ENCODE measurements at places on chromosomes 5 and 9.

- DNase-seq: peak; percentile 61
Measured at GRCh38 chr5:106675687-106676086, 995.0 kb downstream of the EFNA5 start.

DNA sequence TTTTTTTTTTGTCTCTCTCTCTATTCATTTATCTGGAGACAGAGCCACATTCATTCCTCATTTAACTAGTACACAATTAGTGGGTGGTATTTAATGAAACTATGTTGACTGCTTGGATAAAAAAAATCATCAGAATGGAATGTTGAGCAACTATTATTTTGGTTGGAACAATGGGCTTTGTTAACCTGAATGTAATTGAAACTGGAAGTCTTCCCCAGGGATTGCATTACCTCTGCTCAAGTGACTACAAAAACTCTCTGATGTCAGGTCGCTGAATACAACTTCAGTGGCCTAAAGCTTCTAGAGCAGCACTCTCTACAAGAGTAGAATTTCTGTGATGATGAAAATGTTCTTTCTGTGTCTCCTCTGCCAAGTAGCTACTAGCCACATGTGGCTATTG is 295.8 kb downstream of the DEPDC1B start:
- no peak for DNase-seq

DNA sequence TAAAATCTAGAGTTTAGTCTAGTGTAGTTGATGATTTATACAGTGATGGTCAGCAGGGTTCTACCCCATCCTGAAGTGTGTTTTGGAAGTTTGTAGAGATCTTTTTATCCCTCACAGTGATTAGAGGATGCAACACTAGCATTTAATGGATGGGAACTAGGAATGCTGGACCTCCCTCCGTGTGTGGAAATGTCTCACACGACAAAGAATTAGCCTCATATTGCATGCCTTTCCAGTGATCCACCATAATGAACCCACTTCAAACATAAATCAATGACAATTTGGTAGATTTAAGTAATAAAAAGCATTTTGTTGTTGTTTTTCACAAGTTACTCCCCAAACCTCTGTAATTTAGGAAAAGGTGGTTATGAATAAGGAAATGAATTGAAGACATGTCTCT is 82.5 kb upstream of the LMNB1 start:
- DNase-seq: no peak

- no peak for DNase-seq
Measured at GRCh38 chr5:963310-963672, 45.3 kb upstream of the NKD2 start.

DNA sequence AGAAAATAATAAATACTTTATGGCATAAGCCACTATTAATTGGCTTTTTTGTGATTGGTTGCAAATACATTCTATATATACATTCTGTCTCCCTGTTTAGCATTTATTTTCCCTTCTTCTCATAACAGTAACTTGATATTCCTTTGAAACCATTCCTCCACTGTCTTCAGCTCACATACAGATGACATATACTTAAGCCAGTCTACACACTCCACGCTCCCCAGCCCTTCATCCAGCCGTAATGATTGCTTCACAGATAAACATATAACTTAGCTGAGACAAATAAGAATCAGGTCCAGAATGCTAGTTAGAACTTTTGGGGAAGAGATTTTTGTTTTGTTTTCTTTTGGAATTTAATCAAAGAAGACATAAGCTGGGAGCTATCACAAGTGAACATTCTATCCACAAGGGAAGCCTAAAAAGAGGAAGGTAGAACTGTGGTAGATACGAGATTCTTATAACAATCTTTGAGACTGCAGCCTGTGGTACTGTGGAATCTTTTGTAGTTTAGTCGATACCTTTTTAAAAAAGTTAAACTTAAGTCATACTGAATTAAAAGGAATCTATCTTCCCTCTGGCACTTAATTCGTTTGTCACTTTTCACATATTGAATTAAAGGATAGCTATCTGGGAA is 365.1 kb upstream of the PRR16 start:
- DNase-seq: peak; percentile 14

GRCh38 chr5:142931896-142932686 is 161.9 kb downstream of the ARHGAP26 start:
- DNase-seq: no peak

DNA sequence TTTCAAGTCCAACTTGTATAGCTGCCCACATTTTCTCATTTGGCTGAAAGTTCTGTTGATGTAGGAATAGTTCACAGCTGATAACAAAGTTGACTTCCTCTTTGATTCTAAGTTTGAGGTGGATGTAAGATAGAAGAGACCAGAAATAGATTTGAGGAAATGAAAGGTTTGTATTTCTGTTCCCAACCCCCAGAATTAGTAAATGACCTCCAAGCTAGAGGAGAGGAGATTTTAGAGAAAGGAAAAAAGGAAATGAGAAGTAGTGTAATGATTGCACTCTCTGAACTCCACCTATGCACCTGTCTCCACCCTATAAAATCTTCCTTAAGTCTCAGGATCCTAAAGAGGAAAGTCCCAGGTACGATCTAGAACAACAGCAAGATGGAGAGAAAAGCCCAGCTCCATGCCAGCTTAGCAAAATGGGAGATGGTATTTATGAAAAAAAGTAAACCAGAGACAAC is 130.4 kb upstream of the POC5 start:
- DNase-seq: no peak

DNA sequence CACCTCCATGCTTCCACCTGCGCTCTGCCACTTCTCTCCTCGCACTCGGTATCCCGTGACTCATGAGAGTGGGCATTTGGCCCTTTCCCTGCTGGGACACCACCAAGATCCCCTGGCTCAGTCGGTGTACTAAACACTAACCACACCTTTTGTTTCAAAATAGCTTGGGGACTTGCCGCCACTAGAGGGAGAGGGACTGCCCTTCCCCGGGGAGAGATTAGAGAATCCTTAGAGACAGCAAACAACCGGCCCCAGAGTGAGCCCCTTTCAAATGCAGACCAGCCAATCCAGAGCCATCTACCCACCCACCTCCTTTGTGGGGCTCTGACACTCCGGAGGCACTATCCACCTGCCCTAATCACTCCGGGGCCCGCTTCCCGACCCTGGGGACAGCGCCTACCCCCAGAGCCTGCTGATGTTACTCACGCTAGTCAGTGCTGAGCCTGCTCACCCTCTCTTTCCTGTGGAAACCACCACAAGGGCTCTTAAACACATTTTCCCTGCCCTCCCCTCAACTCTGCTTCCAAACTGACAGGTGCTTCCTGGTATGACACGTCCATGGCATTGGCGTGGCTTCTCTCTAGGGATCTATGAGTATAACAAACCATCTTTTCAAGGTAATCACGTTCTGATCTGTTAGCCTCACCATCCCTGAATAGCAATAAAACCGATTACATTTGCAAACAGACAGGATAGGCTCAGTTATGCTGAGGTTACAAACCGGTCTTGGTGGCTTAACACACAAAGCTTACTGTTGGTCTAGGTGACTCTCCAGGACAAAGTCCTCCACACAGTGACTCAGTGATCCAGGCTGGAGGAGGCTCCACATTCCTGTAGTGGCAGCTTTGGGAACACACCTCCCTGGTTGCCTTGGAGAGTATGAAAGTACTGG is 180.1 kb upstream of the MVB12B start:
- DNase-seq: no peak

- DNase-seq: no peak
Measured at GRCh38 chr9:87663556-87663955, 62.4 kb upstream of the CTSL start.

DNA sequence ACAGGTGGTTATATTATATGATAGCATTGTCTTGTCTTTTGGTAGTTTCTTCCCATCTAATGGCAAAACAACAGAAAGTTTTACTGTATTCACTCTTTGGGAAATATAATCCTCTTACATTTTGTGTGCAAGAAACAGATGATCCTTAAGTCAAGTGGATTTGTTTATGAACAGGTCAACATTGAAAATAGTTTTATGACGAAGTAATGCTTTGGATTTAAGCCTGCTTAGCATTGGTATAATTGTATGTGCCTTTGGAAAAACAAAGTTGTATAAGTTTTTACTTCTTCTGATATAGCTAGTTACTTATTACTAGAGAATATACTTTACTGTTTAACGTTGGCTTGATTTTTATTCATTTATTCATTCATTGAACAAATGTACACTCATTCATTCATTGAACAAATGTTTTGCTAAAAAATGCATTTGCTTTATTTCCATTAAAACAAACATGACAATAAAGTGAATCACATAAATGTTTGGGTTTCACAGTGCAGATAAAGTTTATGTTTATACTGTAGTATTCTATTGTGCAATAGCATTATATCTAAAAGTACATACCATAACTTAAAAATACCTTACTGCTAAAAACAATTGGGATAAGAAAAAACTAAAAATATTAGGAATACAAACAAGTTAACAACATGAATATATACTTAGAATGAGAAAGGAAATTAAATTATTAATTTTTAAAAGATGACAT is 12.3 kb downstream of the SGCD start:
- no peak for DNase-seq

- DNase-seq: peak; percentile 40
Measured at GRCh38 chr9:6214903-6215302, 704 bp upstream of the IL33 start.

- no peak for DNase-seq
Measured at GRCh38 chr5:78573318-78573717, 75.3 kb downstream of the LHFPL2 start.

DNA sequence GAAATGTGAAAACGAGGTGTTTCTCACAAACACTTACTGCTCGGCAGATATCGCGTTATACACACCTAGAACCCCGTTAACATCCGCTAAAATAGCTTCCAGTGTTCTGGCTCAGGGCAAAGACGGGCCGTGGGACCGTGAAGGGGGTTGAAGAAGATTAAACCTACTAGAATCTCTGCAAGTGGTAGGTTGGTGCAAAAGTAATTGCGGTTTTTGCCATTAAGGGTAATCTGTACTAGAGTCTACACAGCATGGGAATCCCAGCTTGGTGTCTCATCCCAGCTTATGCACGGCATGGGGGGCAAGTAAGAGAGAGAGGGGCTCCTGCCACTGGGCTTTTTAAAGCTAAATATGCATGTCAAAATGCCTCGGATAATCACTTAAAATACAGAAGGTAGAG is 43.9 kb downstream of the HRH2 start:
- DNase-seq: no peak

GRCh38 chr9:85167146-85167545 is 497.6 kb downstream of the NTRK2 start:
- peak; percentile 15 for DNase-seq

- peak; percentile 45 for DNase-seq
Measured at GRCh38 chr9:109098171-109098959, 21.4 kb downstream of the TMEM245 start.

DNA sequence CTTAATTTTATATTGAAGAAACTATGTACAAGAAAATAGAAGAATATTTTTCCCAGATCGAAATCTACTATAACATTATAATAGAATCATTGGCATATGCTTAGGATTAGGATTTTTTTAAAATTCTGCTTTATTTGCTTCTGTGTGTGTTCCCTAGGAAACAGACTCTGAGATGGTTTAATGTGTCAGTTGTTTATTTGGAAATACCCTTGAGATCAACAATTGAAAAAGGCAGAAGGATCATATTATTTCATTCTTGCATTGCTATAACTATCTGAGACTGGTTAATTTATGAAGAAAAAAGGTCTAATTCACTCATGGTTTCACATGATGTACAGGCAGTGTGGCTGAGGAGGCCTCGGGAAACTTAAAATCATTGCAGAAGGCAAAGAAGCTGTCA is 622.6 kb downstream of the PRR16 start:
- DNase-seq: no peak

DNA sequence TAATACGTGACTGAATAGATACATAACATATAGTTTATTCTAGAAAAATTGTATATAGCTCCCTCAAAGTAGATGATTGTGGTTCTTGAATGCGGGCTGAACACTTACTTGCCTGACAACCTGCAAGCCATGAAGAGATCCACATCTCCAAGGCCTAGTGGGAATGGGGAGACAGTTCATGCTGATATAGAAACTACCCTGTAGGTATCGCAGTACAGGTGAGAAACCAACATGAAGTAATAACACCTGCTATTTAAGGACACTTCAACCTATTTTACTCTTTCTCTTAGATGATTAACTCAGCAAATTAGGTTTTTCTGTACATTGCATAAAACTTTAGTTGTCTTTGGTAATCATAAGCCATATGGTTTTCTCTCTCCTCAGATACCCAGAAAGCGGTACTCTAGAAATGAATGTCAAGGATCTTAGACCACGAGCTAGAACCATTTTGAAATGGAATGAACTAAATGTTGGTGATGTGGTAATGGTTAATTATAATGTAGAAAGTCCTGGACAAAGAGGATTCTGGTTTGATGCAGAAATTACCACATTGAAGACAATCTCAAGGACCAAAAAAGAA is 47.3 kb downstream of the UHRF2 start:
- DNase-seq: no peak

DNA sequence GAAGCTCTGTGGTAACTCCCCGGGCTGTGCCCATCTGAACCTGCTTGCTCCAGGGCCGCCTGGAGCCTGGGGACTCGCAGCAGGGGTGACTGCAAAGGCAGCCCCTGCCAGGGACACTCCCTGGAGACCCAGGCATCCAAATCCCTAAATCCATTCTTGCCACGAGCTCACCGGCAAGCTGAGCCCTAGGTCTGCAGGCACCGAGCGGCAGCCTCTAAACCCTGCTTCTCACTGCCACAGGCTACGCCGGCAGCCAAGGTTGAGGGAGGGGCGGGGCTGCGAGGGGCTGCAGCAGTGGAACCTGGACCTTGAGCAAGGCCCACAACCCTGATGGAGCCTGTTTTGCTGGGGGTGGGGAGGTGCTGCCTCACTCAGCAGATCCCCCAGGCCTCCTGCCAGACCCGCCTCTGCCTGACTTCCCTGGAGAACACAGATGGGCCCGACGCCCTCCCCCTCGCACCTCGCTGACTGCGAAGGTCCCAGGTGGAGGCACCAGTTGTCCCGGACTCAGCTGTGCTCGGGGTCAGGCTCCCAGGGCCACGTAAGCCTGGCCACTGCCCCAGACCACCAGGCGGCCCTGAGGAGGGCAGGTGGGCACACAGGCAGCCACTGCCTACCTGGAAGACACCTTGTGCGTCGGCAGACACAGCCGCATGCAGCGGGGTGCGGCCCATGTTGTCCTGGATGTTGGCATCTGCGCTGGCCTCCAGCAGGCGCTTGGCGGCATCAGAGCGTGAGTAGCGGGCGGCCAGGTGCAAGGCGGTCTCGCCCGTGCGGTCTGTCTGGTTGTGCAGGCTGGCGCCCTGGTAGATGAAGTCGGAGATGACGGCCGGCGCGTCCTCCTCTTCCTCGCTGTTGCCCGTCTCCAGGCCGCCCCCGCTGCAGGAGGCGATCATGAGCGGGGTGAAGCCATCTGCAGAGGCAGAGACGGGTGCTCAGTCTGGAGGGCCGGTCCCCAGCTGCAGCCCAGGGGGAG is 17.4 kb upstream of the SEC16A start:
- no peak for DNase-seq

DNA sequence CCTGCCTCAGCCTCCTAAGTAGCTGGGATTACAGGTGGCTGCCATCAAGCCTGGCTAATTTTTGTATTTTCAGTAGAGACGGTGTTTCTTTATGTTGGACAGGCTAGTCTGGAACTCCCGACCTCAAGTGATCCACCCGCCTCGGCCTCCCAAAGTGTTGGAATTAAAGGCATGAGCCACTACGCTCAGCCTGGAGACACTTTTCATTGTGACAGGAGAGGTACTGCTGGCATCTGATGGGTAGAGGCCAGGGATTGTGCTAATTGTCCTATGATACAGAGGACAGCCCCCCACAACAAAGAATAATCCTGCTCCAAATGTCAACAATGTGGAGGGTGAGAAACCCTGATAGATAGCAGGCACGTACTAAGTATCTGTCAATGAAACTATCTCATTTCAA is 91.3 kb upstream of the SLC25A48 start:
- no peak for DNase-seq
